Activated CD8-positive, alpha-beta memory T cell treated with anti-CD3 and anti-CD28 coated beads, Interleukin-2, amount 50 U/mL, for 48 hours (primary cell): ENCODE measurements at places on chromosomes 6 and 20.
A peak's percentile ranks its signal among the peaks of the same experiment; 100 is the strongest.

DNA sequence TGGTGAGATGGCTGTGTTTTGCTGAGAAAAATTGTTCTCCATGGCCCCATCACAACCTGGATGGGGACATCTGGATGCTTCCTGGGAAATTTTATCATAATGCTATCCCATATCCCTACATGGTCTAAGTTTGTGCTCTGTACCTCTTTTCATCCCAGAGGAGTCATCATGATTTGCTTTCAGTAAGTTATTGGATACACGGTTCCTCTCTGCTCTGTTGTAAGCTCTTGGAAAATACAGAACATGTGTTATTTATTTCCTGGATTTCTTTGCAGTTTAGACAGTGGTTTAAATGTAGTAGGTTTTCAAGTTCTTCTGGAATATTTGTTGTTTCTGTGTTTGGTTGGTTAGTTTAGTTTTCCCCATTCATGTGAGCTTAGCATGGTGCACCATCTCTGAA, 129.2 kb upstream of the ECI2 start:
- no peak for DNase-seq

DNA sequence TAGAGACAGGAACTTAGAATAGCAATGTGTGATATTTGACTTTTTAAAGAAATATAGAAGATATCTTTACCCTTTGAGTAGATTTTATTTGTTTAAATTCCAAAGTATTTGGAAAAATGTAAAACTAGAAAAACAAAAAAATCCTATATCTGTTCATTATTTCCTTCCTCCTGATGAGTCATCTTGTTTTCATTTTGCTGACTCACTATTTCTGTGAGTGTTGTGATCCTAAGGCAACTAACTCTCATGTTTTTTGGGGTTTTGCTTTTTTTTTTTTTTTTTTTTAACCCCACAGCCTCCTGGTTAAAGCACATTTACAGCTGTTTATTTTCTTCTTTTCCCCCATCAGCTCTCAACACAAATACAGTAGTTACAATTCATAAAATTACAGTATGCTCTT, 37.8 kb upstream of the THEMIS start:
- no peak for DNase-seq

- no peak for DNase-seq
These were observed 88.2 kb upstream of the DST start for GRCh38 chr6:56730663-56731529.

GRCh38 chr6:118383924-118384323, 164.2 kb upstream of the PLN start:
- no peak for DNase-seq

- DNase-seq = no peak
These were observed 120.5 kb upstream of the TMEM170B start for GRCh38 chr6:11416936-11417576.

DNA sequence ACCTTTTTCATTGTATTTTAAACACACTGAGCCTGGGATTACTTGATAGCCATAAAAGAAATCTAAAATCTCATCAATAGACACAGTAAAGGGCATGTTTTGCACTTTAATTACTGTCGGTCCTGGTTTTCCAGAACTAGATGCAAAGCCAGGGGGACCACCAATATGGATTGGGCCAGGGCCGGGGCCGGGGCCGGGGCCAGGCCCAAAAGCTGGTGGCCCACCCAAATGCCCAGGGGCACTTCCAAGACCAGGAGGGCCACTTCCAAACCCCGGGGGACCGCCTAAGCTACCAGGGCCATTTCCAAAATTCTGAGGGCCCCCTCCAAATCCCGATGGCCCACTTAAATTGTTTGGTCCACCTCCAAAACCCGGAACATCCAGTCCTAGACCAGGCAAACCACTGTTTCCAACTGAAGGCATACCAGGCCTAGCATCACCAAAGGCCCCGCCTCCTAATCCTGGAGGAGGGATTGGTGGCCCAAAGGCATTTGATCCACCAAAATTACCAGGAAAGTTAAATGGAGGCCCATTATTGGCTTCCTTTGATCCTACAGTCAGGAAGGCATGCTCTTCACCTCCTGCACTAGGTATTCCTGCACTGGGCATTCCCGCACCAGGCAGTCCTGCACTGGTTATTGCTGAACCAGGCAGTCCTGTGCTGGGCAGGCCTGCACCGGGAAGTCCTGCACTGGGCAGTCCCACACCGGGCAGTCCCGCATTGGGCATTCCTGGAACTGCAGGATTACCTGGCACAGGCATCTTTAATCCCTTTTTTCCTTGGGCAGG, 11.9 kb downstream of the CPNE1 start:
- DNase-seq = no peak

- DNase-seq = no peak
These were observed 8.2 kb upstream of the STMND1 start for GRCh38 chr6:17093686-17094085.

DNA sequence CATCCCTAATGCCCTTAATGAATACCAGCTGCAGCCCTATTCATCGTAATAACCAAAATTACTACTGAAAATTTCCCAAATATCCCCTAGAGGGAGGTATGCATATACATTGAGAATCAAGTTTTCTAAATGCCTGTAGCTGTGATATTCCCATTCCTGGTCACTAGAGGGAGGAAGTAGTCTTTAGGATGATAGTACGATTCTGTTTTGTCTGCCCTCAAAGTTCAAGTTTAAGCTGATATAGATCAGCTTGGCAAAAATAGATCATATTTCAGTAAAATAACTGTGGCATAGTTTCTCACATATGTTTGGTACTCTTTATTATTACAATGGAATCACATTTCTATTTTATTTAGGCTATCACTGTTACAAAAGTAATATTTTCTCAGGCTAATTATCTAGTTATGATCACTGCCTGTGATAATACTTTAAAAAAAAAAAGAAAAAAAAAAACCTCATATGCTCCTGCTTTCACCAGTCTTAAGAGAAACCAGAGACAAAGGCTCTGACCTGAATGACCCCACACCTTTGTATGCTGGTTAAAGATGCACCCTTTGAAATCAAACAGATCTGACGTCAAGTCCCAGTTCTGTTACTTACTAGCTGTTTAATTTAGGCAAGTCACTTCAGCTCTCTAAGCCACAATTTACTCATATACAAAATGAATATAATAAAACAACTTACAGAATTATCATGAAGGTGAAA, 11.0 kb downstream of the TSPYL1 start:
- DNase-seq = no peak

- DNase-seq = no peak
These were observed 219.0 kb downstream of the THBS2 start for GRCh38 chr6:169034516-169035167.

GRCh38 chr20:19285436-19285835, 73.0 kb downstream of the SLC24A3 start:
- DNase-seq = no peak

DNA sequence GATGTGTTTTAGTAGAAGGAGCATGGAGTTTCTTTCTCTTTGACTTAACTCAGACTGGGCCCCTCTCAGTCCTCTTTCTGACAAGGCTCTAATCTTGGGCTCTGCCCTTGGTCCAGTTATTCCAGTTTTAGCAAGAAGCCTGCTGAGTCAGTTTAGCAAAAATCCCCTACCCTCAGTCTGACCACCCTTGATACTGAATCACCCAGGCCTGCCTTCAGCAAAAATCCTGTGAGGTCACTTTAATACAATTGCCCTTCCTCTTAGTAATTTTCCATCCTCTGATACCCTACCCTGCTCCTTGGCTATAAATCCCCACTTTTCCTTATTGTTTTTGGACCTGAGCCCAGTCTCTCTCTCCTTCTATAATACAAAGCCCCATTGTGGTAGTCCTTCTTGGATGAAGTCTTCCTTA, 326.7 kb upstream of the NOX3 start:
- DNase-seq = no peak

- no peak for DNase-seq
These were observed 33.0 kb downstream of the AKIRIN2 start for GRCh38 chr6:87669051-87669450.

- no peak for DNase-seq
These were observed 82.0 kb upstream of the EDN1 start for GRCh38 chr6:12208190-12208589.

GRCh38 chr6:135876058-135876457, 24.6 kb downstream of the PDE7B start:
- no peak for DNase-seq

DNA sequence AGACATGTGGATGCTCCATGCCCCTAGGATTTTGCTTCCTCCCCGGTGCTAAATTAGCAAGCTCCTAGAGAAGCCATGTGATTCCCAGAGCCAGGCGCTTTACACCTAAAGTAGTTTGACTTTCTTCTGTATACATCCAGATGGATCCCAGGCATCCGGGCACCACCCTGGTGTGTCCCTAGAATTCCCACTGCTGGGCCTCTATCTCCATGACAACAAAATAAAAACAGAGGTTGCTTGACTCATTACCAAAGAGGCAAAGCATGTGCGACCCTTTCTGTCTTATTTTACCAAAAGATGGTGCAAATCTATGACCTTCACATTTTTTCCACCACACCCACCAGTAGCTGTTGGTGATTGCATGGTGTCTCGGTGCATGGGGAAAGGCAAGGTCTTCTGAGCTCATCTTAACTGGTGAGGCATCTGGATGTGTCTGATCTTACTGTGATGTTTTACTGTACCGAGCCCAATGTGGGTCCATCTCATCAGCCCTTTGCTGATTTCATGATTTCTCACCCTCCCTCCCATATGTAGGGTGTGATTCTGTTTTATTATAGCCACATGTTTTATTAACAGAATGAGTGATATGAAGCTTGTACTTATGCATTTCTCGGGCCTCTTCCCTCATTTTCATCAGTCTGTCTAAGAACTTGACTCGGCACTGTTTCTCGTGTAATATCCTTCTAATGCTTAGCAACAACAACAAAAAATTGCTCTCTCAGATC, 27.4 kb upstream of the VAPB start:
- DNase-seq = no peak

DNA sequence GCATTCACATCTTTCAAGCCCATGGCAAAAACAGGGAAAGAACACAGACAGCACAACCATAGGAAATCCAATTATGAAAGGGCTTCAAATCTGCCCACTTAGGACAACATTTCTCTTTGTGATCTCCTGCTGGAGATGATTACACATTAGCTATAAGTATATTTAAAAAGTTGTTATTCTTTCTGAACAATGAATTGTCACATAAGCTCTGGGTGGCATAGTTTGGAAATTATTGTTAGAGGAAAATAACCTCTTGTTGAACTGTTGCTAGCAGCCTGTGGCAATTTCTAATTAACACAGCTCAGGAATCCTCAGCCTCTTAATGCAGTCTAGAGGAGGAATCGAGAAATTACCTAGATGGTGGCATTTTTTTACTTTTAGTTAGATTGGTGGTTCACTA, 54.9 kb downstream of the BCAS1 start:
- DNase-seq = no peak

DNA sequence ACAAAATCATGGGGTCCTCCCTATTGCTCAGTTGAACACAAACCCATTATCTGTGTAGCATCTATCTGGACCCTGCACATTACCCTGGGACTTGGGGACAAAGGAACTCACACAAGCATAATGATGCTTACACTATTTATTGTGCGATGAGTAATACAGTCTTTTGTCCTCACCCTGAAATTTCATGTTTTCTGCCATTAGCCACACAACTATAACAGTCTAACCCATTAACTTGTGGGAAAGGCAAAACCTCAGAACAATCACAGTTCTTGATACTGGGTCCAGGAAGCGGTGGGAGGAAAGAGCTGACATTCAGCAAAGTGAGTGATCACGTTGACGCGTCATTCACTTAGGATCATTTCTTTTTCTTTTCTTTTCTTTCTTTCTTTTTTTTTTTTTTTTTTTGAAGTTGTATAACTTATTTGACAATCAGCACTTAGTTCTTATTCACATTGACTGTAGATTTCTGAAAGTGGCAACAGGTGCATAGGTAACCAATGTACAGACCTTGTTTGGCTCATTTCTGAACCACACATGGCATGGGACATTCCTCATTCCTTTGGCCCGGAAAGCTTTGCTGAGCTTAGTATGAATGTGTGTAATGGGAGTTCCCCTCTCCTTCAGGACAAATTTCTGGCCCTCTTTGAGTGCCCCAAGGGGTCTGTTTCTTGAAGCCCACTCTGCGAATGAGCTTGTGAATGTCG, 94.8 kb upstream of the CNKSR3 start:
- no peak for DNase-seq

GRCh38 chr20:49543858-49544437, 24.0 kb downstream of the PTGIS start:
- DNase-seq = no peak

DNA sequence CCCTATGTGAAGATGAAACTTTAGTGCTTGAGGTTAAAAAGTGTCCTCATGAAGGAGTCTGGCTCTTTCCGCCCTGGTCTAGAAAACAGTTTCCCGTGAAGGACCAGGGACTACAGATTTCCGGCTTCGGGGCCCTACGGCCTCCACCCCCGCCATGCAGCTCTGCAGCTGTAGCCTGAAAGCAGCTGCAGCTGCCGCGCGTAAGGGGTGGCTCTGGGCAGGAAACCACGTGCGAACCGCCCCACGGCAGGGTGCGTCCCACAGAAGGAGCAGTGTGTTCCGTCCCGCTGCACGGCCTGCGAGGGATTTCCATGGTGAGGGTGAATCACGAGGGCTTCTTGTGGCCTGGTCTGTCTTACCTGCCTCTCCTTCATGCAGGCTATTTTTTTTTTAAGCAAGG, 117.0 kb downstream of the ERMARD start:
- peak; percentile 63 for DNase-seq

GRCh38 chr6:41228616-41229015, 467 bp downstream of the TREML4 start:
- DNase-seq = no peak

- no peak for DNase-seq
These were observed 102.6 kb downstream of the TULP4 start for GRCh38 chr6:158414851-158415262.

DNA sequence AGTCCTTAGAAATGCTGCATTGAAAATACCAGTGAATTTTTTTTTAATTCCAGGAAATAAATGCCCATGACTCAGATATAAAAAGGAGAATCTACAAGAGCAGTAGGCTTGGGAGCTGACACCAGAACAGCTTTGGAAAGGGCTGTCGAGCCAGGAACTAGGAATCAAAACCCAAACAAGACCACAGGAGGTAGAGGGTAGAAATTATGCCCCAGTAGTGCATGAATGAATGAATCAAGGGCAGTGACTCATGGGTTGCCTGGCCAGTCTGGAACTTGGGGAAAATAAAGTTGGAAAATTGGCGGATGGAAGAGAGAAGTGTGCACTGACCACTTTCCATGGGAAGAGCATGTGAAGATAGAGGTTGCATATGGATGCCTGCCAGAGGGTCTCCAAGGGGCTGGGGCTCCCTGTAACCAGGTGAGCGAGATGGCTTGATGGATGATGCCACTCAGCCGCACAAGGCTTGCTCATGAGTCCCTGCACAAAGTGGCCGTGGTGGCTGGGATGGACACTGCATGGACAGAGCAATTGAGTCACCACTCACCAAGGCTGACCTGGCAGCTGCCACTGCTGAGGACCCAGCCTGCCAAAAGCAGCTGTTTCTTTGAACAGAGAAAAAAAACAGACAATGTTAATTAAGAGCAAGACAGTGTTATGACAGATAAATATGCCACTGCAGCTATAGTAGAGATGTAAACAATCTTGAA, 15.2 kb upstream of the MCCD1 start:
- DNase-seq = no peak

- no peak for DNase-seq
These were observed 115.0 kb downstream of the OGFRL1 start for GRCh38 chr6:71403422-71404134.
